ENCODE measurements at places on chromosomes 1 and 21.

DNA sequence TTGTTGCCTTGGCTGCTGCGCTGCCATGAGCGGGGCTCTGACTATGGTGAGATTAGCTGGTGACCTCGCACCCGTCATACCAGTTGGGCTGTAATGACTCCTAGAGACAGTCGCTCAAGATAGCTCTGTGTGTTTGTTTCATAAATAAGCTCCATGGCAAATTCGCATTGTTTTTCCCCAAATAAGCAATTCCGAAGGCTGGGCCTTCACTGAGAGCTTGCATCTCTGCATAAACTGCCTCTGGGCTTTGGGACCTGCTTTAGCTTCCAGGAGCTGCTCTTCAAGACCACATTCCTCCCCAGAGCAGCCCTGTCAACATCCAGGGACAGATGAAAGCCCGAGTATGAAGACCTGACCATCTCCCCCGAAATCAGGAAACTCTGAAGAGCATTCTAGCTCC, 40.7 kb upstream of the SCCPDH start:
- DNase-seq = no peak

GRCh38 chr1:243525085-243525487, 269.2 kb downstream of the SDCCAG8 start:
- DNase-seq = peak; percentile 60

DNA sequence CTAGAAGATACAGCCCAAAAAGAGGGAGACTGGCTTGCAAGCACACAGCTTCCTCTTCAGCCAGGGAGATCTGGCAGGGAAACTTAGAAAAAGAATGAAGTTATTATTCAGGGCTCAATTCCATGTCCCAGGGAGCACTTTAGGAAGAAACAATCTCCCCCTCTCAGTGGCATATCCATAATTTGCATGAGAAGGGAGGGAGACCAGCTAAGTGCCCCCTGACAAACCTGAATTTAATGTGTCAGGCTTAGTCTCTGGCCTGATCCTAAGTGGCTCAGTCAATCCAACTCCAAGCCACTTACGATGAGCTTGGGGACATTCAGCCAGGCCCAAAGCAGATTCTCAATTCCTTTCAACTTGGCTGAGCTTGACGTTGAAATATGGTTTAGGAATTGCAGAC, 17.7 kb upstream of the KCND3 start:
- DNase-seq = no peak

- no peak for DNase-seq
Measured at GRCh38 chr21:39296891-39297290, 16.5 kb downstream of the BRWD1 start.

GRCh38 chr1:40435471-40435870, 14.8 kb upstream of the ZFP69B start:
- DNase-seq = no peak

DNA sequence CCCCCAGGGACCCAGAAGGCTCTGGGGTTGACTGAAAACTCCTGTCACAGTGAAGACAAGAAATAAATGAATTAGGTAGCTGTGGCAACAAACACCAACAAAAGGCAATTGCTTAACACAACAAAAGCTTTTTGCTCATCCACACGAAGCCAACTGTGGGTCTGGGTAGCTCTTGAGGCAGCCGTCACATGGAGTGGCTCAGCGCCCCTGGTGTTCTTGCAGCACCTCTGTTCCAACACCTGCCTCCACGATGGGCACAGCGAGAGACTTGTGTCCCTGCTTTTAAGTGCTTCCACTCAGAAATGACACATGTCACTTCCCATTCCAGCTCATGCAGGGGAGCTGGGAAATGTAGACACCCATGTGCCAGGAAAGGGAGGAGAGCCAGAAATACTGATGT, 364.5 kb upstream of the DUSP10 start:
- DNase-seq = no peak

- DNase-seq = no peak
Measured at GRCh38 chr21:16388911-16389560, 659.3 kb downstream of the USP25 start.

DNA sequence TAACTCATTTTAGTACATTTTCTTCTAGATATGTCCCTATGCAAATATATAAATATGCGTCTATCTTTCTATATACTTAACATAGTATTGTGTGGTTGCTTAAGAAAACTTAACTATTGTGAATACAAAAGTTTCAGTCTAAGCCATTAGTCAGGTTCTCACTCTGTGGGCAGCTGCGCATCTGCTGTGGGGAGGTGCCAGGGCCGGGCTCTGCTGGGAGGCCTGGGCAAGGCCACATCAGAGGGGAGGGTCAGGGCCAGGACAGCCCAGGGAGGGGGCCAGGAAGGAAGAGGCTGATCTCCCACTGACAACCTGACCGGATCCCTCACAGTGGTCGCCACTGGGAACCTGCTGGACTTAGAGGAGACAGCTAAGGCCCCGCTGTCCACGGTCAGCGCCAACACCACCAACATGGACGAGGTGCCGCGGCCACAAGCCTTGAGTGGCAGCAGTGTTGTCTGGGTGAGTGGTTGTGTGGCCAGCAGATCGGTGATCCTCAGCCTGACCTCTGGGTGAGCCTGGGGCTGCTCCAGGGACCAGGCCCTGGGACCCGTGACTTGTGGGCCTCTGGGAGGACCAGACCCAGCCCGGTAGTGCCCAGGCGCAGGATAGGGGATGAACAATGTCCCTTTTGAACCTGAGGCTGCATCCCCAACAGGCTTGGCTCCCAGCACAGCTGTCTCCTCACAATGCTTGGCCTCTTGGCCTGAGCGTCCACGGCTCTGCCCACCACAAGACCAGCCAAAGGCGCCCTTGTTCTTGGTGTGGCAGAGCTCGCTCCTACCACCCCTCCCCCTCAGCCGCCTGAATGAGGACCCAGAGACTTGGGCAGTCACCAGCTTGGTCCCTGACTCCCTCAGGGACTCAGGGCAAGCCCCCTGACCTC, 20.2 kb downstream of the LDLRAP1 start:
- DNase-seq = no peak

DNA sequence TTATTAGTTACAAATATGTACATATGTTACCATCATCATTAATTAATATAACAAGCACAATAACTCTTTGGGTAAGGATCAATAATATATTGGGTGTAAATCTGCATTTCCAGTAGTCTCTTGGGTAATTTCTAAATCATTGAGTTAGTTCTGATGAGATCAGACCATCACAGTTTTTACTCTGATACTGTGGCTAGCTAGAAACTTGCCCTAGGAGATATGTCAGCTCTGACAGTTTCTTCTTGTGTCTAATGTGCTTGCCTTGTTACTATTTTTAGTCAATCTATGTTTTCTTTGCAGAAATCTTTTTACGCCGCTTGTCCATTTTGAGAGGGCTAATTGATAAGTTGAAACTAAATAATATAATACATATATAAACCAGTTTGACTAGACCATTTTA, 285.6 kb upstream of the ST6GALNAC5 start:
- no peak for DNase-seq

DNA sequence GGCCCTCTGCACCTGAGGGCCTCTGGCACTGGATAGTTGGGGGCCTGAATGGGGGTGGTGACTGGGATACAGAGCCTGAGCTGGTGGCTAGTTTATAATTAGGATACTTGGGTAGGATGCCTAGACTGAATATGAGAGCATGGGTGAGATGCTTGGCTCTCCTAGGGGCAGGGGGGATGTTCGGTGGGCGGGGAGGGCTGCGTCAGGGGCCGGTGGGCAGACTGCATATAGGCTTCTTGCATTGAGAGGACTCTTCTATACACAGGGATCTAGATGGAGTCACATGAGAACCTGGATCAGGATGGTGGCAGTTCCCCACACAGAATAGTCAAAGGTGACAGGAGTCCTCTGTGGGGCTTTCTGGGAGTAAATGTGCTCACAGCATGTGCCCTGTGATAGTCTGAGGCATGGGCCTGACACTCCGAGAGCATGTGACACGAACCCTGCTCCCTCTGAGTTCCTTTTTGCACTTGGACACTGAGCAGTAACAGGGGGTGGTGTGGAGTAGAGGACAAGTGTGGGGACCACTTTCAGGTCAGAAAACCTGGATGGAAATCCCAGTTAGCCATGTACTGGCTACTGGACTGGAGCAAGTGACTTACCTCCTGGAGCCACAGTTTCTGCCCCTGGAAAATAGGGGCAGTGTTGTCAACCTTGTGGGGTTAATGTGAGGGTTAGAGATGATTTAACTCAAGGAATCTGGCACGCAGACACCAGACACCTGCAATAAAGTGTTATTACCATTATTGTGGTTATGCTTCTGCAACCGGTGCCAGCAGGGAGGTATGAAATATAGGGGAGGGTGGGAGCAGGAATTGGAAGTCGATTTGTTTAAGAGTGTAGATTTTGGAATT, 2.2 kb downstream of the MAP7D1 start:
- DNase-seq = no peak

DNA sequence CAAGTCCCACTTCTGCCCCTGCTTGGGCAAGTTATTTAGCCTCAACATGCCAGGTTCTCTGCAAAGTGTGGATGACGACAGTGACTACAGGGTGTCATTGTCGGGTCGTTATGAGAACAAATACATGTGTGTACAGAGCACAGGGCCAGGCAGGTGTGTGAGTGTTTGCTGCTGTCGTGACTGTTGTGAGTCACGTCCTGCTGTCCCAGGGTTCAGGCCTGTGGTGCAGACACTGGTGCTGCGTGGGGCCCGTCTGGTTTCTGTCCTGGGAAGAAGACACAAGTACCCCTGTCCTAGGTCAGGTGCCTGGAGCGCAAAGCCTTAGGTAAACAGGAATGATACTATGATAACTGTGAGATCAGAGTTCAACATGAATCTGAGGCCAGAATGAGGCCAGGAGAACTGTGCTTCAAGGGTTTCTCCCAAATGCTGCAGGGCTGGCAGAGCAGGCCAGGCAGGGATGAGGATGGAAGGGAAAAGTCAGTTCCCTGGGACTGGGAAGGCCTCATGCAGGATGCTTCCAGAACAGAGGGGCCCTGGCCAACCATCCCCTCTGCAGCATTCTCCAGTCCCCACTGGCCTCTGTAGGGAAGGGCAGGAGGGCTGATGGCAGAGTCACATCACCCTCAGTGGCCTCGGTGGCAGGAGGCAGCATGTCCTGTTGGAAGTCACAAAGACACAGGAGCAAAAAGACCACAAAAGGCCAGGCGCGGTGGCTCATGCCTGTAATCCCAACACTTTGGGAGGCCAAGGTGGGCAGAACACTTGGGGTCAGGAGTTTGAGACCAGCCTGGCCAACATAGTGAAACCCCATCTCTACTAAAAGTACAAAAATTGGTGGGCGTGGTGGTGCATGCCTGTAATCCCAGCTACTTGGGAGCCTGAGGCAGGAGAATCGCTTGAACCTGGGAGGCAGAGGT, 15.7 kb downstream of the GPR157 start:
- no peak for DNase-seq

GRCh38 chr21:42392731-42393442, 3.0 kb downstream of the TMPRSS3 start:
- DNase-seq = no peak

- DNase-seq = no peak
Measured at GRCh38 chr1:145997718-145998023, 1.3 kb upstream of the TXNIP start.

DNA sequence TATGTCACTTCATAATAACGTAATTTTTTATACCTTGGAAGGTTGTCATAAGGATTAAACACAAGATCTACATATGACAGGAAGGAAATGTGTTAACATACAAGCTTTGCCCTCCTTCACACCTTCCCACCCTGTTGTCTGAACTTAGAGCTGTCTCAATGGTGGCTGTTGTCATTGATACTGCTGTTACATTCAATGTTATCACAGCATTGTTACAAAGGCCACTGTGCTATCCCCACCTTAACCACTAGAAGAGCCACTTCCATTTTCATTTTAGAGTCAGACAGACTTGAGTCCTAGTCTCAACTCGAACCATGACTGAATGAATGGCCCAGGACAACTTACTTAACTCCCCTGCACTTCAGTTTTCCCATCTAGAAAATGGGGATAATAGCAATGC, 31.2 kb downstream of the TAS1R2 start:
- no peak for DNase-seq

DNA sequence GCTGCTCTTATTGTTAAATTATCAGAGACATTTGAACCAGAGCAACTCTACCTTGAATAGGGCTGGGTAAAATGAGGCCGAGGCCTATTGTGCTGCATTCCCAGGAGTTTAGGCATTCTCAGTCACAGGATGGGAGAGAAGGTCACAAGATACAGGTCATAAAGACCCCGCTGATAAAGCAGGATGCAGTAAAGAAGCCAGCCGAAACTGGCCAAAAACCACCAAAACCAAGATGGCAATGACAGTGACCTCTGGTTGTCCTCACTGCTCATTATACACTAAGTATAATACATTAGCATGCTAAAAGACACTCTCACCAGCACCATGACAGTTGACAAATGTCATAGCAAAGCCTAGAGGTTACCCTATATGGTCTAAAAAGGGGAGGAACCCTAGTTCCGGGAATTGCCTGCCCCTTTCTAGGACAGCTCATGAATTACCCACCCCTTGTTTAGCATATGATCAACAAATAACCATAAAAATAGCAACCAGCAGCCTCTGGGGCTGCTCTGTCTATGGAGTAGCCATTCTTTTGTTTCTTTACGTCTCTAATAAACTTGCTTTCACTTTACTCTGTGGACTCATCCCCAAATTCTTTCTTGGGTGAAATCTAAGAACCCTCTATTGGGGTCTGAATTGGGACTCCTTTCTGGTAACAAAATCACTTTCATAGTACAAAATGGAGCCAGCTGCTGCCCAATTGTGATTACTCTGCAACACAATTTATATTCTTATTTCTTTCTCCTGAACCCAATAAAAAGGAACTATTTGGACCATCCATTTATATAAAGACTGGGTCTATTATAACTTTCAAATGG, 179.6 kb downstream of the TGFBR3 start:
- DNase-seq = no peak

- DNase-seq = no peak
Measured at GRCh38 chr1:150627826-150628410, 1.5 kb downstream of the ENSA start.

DNA sequence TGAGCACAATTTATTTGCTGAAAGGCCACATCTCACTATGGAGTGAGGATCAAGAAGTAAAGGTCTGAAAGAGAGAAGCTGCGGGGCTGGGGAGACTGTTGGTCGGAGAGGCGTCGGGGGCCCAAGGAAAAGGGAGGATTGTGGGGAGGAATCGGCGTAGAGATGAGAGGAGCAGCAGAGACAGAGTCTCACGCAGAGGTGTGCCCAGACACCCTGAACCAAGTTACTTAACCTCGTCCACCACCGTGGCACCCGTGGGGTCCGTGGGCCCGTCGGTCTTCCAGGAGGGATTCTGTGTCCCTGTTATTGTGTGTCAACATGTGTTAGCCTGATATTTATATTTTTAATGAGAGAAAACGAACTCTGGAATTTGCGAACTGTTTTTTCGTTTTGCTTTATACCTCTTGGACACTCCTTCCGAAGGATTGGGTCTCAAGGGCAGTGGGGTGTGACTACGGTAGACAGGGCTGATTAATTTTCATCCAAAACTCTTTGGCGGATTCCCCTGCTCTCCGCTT, 3.8 kb upstream of the NBPF1 start:
- DNase-seq = no peak

DNA sequence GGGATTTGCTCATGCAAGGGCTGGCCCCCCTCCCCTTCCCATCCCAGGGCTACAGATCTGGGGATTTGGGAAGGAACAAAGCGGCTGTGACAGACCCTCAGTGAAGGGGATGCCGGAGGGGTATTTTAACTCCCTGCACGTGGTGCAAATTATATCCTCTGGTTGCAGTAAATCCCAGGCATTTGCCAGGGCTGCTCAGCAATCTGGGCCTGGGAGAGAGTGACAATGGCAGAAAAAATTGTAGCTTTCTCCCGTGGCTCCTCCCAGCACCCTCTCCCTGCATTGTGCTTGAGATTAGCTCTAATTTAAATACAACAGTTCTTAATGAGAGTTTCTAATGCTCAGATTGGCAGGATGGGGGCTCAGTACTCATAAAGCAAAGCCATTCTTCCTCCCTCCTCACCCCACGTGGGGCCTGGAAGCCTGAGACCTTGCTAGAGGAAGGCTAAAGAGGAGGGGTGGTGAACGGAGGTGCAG, 129.9 kb upstream of the CD34 start:
- no peak for DNase-seq

Data from AG10803 (cell line).